Transverse colon (tissue), 4 donors: ENCODE measurements at places on chromosomes 5 and 9. TPM values are rescaled to one million over a fixed set of nuclear protein-coding genes. Genes with fewer than 3 reads are reported as not detected.

The ROPN1L gene
- total RNA-seq = not detected

The HRCT1 gene
- 60.2 TPM for total RNA-seq

The ADGRD2 gene
- not detected for total RNA-seq

The PFN3 gene
- not detected for total RNA-seq

The PCDHA8 gene
- total RNA-seq = not detected

The AK3 gene
- total RNA-seq = 25.9 TPM
